ENCODE measurements at places on chromosomes 3 and 15.

DNA sequence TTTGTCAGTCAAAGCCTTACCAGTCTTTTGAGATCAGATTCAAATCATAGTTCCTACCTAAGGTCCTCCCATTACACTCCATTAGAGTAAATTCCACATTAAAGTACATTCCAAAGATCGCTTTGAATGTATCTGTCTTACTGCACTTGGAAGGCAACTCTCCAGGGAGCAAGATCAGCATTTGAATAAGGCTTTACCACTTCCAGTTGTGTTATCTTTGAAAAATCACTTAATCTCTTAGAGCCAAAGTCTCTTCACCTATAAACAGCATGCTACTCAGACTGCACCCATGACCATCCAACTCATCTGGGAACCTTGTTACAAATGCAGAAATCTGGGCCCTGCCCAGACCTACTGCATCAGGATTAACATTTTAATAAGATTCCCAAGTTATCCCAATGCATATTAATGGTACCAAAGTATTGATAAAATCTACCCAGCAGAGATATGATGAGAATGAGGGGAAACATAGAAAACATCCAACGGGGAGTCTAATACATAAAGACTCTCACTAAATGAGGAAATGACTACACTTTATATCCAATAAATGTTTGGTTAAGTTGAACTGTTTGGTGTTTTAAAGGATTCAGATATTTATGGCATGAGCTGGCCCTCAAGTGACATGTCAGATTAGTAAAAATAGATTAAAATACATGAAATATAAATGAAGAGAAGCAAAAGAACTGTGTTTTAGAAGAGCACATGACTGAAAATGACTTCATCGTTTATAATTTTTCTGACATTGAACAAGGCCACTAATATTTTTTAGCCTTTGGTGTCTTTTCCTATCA is 75.9 kb downstream of the TNIK start:
- no peak for DNase-seq

GRCh38 chr3:81989758-81990157 is 228.3 kb upstream of the GBE1 start:
- no peak for DNase-seq

- no peak for DNase-seq
Measured at GRCh38 chr15:91779960-91780359, 73.5 kb upstream of the SLCO3A1 start.

- DNase-seq: no peak
Measured at GRCh38 chr3:123072152-123072551, 5.3 kb downstream of the PDIA5 start.

DNA sequence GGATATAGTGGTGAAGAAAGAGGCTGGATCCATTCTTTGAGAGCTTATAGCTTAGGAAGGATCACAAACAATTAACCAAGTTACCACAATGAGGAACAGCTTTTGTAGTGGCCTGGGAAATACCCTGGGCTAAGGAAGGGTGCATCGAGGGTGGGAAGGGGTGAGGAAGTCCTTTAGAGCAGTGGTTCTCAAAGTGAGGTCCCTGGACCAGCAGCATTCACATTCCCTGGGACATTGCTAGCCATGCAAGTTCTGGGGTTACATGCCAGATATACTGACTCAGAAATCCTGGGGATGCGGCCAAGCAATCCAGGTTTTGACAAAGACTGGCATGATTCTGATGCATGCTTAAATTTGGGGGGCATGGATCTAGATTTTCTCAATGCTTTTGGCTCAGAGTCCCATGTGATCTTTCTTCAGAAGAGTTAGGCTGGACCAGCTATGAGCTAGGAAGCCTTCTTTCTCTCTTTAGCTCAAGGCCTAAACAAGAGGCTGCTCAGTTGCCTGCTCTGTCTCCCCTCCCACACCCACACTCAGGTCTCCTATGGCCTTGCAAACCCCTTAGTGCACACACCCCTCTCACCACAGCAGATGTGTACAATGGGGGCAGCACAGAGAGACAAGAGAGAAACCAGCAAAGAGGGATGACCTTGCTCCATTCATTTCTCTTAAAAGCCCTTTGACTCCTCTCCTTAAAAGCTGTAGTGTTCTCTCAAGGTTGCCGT is 1.8 kb upstream of the CCR1 start:
- DNase-seq: no peak

GRCh38 chr15:92097474-92098178 is 244.1 kb downstream of the SLCO3A1 start:
- peak; percentile 31 for DNase-seq

- DNase-seq: no peak
Measured at GRCh38 chr15:58331560-58331912, 100.3 kb upstream of the LIPC start.

DNA sequence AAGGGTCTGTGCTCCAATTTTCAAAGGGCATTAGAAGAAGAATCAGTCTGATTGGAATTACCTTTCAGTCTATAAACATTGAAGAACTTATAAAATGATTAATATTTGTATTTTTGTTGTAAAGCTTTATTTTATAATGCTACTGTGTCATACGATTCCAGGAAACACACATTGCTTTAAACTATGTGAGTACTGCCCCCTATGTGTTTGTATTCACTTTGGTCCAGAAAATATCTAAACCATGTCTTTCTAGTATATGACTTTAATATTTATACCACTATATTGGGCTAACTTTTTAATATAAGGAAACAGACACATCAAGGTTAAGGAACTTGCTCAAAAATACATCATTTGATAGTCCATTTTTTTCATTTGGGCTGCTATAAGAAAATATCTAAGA is 3.2 kb upstream of the RIOX2 start:
- no peak for DNase-seq

GRCh38 chr3:145776782-145777408 is 384.1 kb downstream of the PLOD2 start:
- no peak for DNase-seq

DNA sequence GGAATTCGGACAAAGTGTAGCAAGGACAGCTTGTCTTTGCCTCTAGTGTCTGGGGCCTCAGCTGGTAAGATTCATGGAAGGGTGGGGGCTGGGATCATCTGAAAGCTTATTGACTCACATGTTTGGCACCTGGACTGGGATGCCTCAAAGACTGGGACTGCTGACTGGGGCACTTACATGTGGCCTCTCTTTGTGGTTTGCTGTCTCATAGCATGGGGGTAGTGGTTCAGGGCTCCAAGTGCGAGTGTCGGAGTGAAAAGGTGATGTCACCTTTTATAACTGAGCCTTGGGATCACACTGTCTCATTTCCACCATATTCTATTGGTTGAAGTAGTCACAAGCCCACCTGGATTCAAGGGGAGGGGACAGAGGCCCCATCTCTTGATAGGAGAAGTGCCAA is 6.8 kb downstream of the MFSD1 start:
- no peak for DNase-seq

GRCh38 chr15:100714749-100715342 is 112.5 kb downstream of the ASB7 start:
- no peak for DNase-seq

DNA sequence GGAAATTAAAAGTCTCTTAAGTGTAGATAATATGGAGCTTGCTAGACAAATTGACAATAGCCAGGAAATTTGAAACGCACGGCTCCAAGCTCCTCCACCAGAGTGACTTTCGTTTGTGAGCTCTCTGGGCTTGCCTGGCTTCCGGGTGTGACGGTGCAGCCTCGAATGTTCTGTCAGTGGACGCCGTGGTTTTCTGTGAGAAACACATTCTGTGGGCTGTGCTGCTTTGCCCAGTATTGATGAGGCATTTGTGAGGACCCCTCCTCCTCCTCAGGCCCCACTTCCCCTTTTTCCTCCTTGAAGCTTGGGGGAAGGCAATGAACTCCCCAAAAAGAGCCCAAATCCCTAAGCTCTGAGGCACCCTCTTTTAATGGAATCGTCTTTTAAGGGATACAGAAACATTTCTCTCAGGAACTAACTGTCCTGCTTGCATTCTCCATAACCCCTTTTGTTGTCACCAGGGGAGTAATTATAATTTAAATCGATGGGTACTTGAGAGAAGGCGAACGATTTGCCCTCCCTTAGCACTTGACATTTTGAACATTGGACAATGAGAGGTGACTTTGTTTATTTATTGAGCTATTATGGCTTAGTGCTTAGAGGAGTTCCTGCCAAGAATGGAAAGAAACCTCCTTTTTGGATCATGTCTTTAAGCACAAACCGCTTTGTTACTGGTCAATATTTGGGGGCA is 40.8 kb downstream of the POLR2M start:
- DNase-seq: no peak

GRCh38 chr15:73346735-73347312 is 21.9 kb downstream of the HCN4 start:
- peak; percentile 37 for DNase-seq

- no peak for DNase-seq
Measured at GRCh38 chr3:42094691-42095391, 3.7 kb downstream of the TRAK1 start.

DNA sequence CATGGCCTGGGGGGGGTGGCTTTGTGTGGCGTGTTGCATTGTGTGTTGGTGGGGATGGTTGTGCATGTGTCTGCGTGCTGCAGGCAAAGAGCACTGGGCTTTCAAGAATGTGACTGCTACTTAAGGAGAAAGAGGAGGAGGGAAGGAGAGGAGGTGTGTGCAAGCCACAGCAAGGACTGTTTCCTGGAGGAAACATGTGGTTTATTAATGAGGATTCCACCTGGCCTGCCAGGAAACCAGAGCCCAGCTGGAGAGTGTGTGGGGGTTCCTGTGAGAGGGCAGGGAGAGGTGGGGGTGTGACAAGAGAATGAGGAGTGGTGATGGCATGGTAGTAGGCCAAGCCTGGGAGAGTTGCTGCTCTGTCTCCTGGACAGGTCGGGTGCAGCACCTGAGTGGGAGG is 258.1 kb upstream of the ROPN1 start:
- DNase-seq: no peak

DNA sequence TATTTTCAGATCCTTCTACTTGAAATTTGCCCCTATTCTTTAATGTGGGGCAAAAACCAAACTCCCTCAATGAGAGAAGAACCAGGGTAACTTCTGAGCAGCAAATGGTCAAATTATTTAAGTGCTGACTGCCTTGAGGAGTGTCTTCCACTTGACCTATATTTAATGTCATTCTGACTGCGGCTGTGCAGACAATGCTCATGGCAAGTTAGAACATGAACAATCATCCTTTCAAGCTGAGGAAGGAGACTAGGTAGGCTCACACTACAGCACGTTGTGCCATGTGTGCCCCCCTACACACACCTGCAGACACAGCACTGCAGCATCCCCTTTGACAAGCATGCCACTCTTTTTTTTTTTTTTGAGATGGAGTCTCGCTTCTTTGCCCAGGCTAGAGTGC is 98.2 kb downstream of the OSBPL10 start:
- no peak for DNase-seq

- DNase-seq: no peak
Measured at GRCh38 chr15:71129669-71130068, 14.4 kb downstream of the THSD4 start.

DNA sequence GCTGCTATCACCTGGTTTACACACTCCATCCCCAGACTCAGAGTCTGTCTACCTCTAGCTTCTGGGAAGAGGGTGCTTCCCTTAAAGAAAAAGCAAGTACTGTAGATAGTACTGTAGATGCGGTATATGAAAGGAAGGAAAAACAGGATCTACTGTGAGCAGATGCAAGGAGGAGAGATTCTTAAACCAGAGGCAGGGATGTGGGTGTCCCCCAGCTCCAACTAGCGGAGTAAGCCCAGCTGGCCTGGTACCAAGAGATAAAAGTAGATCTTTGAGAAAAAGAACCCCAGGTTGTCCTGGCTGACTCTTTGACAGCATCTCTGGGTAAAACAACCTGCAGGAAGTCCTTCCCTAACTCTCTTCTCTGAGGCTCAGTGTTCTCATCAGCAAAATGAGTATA is 523.7 kb upstream of the PROK2 start:
- no peak for DNase-seq

DNA sequence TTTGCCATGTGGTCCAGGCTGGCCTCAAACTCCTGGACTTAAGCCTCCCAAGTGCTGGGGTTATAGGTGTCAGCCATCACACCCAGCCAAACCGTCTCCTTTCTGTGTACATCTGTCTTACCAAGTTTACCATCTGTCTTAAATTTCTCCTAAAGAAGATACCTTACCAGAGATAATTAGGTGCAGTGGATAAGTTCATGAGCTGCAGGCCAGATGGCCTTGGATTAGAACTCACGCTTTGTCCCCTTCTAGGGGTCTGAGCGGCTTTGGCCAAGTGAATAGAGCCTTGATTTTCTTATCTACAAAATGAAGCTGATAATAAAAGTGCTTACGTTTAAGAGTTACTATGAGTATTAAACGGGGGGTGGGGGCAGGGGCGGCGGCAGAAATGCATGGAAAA is 103.9 kb downstream of the SUCLG2 start:
- no peak for DNase-seq

DNA sequence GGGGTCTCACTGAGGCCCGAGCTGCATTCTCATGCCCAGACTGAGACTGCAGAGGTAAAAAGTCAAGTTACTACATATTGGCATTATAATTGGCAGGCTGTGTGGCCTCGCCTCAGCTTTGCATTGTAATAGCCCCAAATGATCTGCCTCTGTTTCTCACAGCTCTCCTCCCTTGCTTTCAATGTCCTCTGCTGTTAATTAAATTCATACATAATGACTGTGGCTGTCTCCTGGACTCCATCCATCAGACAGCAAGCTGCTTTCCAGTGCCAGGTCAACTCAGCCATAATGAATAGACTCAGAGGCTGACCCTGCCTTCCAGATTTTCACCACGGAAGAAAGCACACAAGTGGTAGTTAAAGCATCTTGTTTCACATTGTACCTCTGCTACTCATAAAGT is 7.6 kb upstream of the RTP4 start:
- no peak for DNase-seq

- DNase-seq: no peak
Measured at GRCh38 chr3:126477061-126477380, 1.3 kb upstream of the ZXDC start.

GRCh38 chr3:196207159-196207832 is 3.9 kb downstream of the ZDHHC19 start:
- no peak for DNase-seq

DNA sequence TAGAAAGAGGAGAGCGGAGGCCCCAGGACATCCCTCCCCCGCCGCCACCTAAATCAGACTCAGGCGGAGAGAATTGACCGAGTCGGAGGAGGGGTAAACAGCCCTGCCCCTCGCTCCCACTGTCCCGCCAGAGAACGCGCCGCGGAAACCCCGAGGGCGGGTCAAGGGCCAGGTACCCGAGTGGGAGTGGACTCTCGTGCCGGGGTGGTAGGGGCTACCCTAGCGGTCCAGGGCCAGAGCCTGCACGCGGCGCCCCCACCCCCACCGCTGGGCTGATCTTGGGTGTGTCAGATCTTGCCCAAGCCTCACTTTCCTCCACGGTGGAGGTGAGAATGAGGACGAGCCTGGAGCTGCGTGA is 19.0 kb downstream of the SPATA12 start:
- no peak for DNase-seq

GRCh38 chr15:63072023-63072650 is 29.6 kb downstream of the TPM1 start:
- DNase-seq: no peak

Data from activated T-cell treated with anti-CD3 and anti-CD28 coated beads for 48 hours (primary cell).